SIG-M5 (cell line): ENCODE measurements at places on chromosomes 4 and X.

GRCh38 chrX:100802843-100803242, 17.3 kb upstream of the CSTF2 start:
- no peak for DNase-seq

DNA sequence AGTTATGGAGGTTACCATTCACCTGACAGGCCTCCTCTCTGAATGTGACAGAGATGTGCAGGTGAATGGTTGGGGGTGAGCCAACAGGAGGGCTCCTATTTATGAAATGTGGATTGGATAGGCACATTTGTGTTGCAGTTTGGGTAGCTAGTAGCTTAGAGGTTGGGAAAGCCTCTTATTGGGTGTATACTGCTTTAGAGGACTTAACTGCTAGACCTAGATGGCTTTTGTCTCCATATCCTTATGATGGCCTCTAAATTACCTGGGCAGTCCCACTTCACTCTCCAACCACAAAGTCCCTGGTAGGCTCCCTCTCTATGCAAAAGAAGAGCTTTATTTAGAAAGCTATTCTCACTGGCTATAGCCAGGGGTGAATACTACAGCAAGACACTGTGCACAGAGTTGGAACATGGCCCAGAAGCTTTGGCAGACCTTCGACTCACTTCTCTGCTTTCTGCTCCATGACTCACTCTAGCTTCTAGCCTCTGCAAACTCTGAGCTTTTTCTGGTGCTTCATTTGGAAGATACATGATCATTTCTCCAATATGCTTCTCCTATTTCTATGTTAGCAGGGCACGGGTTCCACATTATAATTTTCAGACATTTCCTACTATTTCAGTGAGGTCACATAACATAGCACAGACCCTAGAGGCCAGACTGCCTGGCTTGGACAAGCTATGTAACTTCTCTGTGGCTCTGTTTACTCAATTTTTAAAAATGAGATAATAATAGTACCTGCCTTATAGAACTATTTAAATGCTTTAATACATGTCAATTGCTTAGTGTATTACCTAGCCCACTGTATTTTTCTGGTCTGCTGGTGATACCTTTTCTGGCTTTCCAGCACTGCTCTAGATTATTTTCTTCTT, 6.0 kb upstream of the VGLL1 start:
- no peak for DNase-seq

DNA sequence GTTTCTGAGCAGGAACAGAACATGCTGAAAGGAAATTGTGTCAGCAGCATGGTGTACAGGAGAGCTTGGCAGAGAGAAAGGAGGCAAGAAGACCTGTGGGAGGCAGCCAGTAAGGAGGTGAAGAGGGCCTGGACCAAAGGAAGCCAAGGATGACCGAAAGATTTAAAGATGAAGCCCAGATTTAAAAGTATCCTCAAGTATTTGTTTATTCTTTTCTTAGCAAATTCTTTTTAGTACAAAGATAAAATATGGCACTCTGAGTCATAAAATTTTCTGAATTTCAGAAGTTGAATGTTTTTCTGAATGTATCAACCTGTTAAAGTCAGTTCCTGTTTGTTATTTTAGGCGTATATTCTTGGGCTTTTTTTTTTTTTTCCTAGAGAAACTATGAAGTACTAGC, 3.5 kb downstream of the PKD2 start:
- DNase-seq: no peak

- DNase-seq: peak; percentile 76
These were observed 1.7 kb downstream of the SLC9B2 start for GRCh38 chr4:103074744-103075434.

DNA sequence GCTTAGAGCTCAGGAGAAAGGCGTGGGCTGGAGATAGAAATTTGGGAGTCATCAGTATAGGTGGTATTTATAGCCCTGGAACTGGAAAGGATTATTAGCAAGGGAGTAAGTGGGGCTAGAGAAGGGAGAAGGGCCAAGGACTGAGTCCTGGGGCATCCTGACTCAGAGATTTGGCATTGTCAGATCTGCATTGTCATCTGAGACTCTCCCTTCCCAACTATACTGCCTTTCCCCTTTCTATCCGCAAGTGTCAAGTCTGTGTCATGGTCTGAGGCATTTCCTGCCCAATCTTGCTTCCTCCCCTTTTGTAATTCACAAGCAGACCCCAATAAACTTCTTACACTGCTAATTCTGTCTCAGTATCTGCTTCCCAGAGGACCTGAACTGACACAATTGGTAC, 24.4 kb upstream of the SLC25A43 start:
- no peak for DNase-seq

- DNase-seq: no peak
These were observed 43.8 kb upstream of the KCNIP4 start for GRCh38 chr4:21992330-21992729.

GRCh38 chr4:56804551-56804950, 16.9 kb downstream of the SPINK2 start:
- no peak for DNase-seq

DNA sequence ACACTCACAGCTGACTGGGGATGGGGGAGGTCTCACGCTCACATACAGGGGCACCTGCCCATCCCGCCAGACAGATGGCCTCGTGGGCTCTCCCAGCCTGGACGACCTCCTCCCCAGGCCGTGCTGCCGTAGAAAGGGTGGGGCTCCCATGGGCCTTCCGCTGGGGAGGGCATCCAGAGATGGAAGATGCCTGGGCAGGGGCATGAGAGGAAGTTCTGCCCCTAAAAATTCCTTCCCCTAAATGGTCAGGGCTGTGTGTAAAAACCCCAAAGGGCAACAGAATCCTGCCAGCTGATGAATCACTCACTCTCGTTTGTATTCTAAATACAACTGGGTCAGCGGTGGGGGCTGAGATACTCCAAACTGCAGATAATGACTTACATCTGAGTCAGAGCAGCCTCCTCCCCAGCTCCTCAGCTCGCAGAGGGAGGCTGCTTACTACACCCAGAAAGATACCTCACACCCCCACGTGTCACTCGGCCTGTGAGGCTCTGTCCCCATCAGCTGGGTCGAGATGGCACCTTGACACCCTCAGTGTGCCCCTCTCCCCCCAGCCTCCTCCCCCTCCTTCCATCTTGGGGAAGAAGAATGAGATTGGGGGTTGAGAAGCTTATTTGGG, 10.1 kb downstream of the WDR1 start:
- DNase-seq: peak; percentile 2

GRCh38 chrX:15241301-15241700, 28.6 kb downstream of the ASB9 start:
- no peak for DNase-seq

DNA sequence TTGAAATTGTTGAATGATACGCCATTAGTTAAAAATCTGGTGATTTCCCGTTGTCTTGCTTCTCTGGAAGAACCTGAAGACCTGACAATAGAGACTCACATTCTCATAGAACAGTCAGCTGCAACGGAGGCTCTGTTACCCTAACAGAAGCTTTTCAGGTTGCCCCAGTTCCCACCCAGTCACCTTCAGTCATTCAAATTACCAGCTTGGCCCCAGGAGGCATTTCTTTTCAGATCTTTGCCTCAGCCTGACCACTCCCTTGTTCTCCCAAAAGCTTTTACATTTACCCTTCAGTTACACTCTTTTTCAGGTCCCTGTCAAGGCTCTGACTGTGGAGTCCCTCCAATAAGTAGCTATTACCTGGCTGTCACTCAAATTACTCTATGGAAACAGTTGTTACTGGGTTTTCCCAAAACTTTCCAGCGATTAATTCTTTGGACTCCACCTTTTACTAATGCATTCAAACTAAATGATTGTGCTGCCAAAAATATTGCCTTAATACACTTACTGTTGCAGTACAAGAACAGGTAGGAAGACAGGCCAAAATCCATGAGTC, 162.2 kb upstream of the FTHL17 start:
- DNase-seq: no peak

DNA sequence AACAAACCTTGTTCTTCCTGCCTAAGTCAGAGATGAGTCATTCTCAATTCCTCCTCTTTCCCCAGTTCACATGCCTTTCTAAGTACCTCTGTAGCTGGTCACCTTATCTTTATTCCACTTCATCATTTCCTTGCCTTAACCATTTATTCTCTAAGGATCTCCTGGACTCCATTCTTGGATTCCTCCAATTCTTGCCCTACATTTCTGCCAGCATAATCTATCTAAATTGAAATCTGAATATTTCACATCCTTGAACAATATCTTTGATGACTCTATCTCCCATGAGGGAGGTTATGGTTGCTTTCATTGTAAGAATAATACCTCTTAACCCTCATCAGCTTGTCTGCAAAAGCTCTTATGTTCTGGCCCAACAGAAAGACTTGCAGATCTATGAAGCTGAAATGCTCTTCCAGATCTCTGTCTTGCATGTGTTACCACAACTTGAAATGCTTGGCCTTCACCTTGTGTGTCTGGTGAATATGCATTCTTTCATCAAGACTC, 28.6 kb upstream of the PDE5A start:
- no peak for DNase-seq

DNA sequence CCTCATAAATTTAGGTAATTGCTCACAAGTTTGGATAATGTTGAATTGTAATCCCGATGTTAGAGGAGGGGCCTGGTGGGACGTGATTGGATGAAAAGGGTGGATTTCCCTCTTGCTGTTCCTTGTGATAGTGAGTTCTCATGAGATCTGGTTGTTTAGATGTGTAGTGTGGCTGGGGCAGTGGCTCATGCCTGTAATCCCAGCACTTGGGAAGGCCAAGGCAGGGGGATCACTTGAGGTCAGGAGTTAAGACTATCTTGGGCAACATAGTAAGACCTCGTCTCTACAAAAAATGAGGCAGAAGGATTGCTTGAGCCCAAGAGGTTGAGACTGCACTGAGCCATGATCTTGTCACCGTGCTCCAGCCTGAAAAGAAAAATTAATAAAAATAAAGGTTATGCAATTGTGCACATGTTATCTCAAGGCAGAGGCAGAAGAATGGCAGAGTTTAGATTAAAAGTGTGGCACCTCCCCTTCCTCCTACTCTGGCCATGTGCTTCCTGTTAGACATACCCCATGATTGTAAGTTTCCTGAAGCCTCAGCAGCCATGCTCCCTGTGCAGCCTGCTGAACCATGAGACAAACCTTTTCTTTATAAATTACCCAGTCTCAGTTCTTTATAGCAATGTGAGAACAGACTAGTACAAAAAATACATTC, 36.5 kb downstream of the ERVMER34-1 start:
- DNase-seq: no peak

- no peak for DNase-seq
These were observed 27.6 kb upstream of the GTPBP6 start for GRCh38 chrX:346034-346813.

DNA sequence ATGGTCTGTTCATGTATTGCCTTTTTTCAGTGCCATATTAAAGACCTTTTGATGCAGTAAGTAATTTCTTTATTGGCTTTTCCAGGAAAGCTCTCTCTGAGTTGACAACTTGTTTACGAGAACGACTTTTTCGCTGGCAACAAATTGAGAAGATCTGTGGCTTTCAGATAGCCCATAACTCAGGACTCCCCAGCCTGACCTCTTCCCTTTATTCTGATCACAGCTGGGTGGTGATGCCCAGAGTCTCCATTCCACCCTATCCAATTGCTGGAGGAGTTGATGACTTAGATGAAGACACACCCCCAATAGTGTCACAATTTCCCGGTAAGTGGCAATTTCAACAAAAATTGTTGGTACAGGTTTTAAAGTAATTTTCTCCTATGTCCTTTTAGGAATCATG, 148.0 kb downstream of the STIM2 start:
- DNase-seq: no peak

DNA sequence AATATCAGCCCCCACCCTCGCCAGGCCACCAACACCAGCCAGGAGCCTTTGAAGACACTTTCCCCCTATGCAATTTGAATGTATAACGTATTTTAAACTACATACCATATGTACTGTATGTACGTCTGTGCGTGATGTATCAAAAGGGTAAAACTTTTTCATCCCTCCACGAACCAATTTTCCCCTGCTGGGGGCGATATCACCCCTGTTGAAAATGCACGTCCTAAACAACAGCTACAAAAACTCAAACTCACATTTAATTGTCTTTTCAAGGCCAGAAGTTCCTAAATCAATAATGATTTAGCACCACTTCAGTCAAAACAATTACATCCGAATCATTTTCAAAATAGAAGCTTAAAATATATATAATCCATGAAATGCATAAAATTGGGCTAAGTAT, 1.4 kb downstream of the VEGFD start:
- DNase-seq: no peak

DNA sequence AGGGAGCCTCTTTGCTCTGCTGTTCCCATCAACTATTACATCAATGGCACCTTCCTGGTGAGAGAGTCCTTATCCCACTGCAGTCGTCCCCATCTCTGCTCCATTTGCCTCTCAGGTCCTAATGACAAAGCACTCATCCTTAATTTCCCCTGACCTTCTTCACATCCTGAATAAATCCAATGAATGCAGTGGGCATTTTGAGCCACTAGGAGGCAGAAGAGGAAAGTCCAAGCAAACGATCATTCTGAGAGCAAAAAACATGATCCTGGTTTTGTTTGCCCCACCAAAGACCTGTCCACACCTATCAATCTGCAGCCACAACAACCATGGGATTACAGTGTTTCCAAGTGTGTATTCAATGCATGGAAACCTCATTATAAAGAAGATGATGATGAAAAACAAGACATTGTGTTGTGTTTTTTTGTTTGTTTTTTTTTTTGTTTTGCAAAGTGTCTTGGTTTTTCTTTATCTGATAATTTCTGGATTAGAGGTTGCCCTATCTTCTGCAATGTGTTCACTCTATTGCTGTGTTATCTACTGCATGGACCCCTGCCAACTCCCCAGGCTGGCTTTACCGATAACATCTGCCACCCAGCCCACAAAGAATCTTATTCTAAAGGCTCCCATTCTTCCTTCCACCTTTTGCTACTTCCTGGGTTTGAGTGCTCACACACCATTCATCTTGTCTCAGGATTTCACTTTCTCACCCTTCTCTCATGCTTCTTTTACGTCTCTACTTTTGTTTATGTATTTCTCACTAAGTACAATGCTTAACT, 207.2 kb downstream of the NLGN4X start:
- no peak for DNase-seq

- no peak for DNase-seq
These were observed 59.9 kb downstream of the GK start for GRCh38 chrX:30713061-30713525.

- no peak for DNase-seq
These were observed 175.2 kb upstream of the ADAMTS3 start for GRCh38 chr4:72744103-72744725.

GRCh38 chr4:184331268-184331995, 113.8 kb upstream of the ENPP6 start:
- peak; percentile 9 for DNase-seq

- DNase-seq: no peak
These were observed 221.1 kb downstream of the BMPR1B start for GRCh38 chr4:94978904-94979303.

DNA sequence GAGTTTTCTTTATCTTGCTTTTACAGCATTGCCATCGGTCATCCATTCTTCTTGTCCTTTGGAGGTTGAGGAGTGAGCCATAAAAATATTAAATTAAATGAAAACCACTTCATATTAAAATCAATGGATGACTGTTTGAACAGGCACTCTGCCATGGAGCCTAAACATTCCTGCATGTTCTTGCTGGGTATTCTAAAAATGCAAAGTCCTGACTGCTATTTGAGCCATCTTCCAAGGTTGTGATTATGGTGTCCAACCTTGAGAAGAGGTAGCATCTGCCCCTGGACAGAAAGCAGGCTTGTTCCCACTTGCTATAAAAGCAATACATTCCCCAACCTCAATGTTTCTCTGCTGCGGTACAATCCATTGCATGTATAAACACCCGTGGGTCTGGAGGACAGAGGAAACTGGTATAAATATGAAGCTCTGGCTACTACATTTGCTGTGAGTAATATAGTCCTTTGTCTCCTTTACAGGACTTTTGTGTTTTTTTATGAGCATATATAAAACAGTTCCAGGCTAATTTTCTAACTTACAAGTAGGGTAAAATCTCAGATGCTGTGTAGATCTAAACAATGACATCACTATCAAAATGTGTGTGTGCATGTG, 70.9 kb upstream of the FAT4 start:
- no peak for DNase-seq
